ENCODE measurements at places on chromosomes 3 and 15. TPM values are rescaled to one million over a fixed set of nuclear protein-coding genes. Genes with fewer than 3 reads are reported as not detected.

PRICKLE2 gene
- total RNA-seq = 2.5 TPM

RPL39L gene
- 49.3 TPM for total RNA-seq

MUC20 gene
- total RNA-seq = 0.64 TPM

TTLL3 gene
- total RNA-seq = 7.5 TPM
